ENCODE measurements at places on chromosomes 6 and 20.

DNA sequence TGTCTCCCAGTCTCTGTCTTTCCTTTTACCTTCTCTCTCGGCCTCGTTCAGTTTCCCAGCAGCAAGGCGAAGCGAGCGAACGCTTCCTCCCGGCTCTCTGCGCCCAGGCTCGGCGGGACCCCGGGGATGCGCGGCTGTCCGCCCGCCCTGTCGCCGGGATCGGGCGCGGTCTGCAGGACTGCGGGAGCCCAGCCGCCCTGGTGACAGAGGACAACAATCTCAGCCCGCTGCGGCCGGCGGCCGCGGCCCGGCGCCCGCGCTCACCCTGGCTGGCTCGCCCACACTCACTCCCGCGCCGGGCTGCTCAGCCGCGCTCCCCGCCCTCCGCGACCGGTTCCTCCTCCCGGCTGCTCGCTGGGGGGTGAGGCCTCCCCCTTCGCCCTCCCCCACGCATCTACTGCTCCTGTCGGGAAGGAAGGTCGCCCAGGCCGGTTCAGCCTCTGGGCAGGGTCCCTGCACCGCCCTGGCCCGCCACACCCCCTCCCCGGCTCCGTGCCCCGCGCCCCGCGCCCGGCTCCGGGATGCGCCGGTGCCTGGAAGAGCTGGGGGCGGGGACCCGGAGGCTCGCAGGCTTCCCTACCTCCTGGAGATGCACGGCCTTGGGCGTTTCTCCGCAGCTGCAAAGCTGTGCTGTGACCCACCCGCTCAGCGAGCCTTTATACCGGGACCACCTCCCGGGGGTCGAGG lies 410 bp downstream of the SYNE1 start:
- no peak for DNase-seq

GRCh38 chr20:59571151-59571550 lies 33.2 kb upstream of the PHACTR3 start:
- no peak for DNase-seq

DNA sequence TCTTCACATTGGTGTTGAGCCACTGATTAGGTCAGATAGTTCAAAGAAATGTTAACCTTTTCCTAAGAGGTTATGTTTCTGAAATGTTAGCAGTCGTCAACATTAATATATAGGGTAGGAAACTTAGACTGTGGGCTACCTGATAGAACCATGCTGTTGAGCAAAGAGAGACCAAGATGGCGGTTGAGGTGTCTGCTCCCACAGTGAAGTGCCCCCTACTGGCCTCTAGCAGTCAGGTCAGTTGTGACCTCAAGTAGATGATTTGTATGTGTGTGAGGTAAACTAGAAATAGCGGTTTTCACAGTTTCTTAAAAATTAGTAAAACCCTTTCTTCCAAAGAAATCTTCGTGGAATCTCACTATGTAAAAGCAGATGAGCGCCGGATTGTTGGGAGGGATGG lies 40.3 kb downstream of the MTHFD1L start:
- DNase-seq, result no peak

- no peak for DNase-seq
These were observed 55.0 kb downstream of the EDN1 start for GRCh38 chr6:12344961-12345693.

- DNase-seq, result no peak
These were observed 137.5 kb downstream of the BTBD3 start for GRCh38 chr20:12055161-12055560.

DNA sequence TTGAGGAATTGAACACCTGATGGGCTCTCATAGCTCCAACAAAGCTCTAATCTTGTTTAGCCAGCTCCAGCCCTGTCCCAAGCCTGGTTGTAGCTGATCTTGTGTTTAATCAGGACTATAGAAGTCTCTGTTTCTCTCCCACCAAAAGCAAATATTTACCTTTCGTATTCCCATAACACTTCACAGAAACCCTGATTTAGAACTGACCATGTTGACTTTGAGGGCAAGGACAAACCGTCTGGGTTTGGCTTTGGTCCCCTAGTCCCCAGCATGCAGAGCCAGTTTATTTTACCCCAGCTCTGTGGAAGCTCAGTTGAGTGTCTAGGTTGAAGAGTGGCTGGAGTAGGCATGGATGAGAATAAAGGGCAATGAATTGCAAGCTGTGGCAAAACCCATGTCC lies 18.0 kb upstream of the SIM1 start:
- DNase-seq, result no peak

DNA sequence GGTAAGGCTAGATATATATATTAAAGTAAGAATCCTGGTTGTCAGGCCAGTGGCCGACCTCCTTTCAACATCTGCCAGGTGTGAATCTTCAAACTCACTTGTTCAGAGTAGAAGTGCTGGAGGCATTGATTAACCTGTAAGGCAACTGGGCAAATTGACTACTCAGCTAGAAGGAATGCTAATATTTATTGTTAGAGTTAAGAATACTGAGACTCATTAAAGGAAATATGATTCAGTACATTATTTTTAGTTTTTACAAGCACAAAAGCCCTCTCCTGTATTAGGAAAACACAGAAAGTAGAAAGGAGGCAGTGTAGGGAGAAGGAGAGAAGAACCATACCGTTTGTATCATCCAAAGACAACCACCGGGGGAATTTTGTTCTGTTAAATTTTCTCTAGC lies 53.5 kb downstream of the RIPOR2 start:
- DNase-seq, result no peak

- DNase-seq, result no peak
These were observed 688.6 kb downstream of the TENT5A start for GRCh38 chr6:81063891-81064290.

DNA sequence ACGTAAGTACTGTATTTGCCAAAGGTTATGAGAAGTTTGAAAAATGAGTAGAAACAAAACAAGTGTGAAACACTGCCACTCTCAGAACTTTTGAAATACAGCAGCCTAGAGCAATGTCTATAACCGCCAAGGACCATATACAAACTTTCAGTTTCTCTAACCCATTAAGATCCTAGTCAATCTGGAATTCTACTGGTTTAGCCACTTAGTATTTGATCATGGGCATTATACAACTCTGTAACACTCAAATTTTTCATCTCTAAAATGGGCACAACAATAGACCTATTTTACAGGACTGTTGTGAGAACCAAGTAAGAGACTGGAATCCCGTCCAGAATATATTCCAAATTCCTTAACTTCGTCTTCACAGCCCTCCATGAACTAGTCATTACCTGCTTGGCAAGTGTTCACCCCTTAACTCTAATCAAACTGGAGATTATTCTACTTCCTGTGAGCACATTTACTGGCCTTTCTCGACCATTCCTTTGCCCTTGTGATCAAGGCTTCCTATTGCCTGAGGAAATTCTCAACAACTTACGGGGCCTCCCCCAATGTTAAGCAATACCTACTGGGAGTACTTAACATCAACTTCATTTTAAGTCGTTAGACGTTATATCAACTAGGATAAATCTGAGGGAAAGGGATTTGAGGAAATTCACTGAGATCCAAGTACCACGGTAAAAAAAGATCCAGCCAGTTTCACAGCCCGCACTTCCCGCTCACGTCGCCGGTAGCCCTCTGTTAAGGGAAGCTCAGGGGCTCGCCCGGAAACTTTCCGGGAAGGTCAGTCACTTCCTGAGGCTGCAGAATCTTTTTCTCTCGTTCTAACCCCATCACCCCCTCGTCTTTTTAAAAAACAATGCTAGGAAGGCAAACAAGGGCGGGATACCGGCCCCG lies 1.1 kb downstream of the EIF2S2 start:
- DNase-seq, result no peak

DNA sequence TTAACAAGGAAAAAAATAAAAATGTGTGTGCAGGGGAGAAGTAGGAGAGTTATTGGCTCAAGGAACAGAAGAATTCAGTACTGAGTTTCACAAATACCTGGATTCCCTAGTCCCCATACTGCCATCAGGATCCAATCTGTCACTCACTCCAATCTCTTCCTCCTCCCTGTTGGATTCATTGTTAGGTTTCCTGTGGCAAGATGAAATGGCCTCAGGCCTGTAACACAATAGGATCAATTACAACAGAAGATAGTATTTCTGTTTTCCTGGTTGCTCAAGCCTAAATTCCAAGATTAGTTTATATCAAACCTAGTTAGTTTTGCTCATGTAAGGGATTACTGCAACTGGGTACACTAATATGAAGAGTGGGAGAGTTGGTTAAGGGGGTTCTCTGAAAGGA lies 24.4 kb downstream of the HCRTR2 start:
- DNase-seq, result no peak

DNA sequence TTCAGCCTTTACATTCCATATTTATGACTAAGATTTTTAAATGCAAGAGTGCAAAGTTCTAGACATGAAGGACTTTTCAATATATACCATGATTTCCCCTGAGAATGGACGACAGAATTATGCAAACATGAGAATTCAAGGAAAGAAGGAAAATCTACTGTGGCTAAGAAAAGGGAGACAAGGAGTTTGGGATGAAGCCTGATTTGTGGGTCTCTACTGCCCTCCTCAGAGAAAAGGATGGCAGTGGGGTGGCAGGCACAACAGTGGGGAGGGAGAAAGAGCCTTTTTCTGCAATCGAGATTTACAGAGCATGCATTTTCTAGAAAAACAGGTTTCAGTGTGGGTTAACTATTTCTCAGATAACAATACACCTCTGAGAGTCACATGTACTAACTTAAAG lies 466.9 kb upstream of the NRSN1 start:
- DNase-seq, result no peak

DNA sequence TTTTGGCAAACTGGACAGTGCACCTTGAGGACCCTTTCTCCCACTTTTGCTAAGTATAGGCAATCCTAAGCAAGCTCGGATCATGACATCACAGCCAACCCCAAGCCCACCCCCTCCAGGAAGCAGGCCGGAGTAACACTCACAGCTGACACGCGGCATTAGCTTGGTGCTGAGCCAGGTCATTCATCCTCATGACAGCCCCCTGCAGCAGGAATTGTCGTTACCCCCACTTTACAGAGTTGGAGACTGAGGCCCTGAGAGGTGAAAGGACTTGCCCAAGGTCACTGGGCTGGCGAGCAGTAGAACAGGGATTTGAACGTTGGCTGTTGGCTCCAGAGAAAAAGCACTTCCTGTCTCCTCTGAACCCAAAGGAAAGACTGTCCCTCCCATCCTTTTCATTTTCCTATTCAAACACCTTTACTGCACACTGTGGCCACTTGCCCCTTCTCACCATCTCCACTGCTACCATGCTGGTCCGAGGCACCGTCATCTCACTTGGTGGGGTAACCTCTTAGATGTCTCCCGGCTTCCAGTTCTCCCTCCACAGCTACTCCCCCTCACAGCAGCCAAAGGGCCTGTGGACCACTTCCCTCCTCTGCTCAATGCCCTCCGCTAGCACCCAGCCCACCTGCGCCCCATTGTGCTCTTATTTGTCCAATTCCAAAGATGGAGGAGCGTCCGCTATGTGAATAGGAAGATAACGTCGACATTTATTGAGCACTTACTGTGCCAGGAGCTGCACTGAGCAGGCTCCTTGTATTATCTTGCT lies 84.7 kb downstream of the PREX1 start:
- DNase-seq, result no peak

DNA sequence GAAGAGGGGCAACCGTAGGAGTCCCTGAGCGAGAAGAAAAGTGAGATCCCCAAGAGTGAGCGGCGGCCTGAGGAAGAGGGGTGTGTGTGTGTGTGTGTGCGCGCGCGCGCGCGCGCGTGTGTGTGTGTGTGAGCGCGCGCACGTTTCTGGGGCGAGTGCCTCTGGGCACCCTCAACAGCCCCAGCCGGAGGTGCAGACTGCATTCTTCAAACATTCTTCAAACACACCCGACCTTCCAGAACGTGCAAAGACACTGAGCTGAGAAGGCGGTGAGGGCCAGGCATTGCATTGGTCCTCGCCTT lies 76.2 kb upstream of the FOXP4 start:
- no peak for DNase-seq

- DNase-seq, result no peak
These were observed 80.5 kb downstream of the YTHDF1 start for GRCh38 chr20:63135411-63135810.

DNA sequence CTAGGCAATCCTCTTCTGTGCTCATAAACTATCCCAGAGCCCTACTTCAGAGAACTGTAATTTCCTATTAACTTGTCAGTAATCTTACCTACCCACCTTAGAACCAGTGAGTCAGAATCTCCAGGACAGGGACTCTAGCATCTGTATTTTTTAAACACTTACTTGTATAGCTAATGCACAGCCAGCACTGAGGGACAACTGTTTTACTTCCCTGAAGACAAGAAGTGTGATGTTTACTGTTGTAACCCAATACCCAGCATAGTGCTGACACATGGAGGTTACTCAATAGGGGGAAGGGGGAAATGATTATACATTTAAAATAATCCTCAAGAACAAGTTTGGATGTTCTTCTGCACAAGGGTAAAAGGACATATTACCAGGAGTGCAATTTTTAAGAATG lies 130.8 kb downstream of the BTBD9 start:
- no peak for DNase-seq

GRCh38 chr20:32823737-32824588 lies 4.2 kb downstream of the MAPRE1 start:
- DNase-seq, result no peak

- DNase-seq, result no peak
These were observed 107.4 kb downstream of the TFAP2A start for GRCh38 chr6:10307476-10307875.

DNA sequence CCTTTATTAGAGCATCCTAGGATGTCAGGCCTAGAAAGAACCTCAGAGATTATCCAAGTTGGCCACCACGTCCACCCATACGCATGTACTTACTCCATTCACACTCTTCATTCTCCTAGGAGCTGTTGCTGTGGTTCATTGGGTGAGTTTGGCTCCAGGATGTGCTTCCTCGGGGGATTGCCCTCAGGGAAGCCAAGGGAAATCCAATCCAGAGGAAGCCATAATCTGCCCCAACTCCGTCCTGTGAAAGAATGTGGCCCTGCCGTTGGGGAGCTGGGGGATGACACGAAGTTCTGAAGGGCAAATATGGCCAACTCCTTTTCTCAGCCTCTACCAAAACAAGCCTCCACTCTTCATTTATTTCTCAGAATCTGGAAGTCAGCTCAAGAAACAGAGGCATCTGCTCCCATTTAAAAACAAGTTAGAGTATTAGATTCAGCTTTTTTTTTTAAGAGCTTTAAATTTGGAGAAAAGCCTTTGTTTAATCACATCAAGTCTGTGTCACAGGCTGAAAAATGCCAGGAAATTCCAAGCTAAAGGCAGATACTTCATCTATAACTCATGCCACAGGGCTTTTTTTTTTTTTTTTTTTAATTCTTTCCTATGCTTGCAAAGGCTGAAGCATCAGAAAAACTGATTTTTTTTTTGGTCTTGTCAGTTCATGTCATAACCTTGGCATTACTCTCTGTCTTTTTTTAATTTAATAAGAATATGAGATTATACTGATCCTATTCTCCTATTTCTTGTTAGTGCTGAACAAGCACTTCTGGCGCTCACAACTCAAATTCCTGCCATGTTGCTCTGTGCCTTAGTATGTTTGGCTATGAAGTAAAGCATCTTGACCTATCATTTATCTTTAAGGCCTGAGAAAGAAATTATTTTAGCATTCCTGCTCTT lies 480.9 kb upstream of the MARCKS start:
- no peak for DNase-seq

DNA sequence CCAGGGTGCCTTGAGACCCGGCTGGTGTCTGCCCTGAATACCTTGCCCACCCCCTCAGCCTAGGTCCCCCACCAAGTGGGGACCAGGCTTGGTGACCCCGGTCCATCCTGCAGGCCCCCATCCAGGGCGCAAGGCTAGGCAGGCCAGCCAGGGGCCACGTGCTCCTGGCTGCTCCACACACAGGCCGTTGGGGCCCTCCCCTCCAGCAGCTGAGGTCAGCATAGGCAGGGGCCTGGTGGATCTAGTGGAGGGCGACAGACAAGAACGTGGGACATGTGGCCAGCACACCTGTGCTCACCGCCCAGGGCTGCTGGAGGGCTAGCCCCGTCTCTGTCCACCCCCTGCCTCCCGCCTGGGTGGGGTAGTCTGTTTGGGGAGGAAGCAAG lies 7.5 kb upstream of the HRH3 start:
- no peak for DNase-seq
